ENCODE measurements at places on chromosomes 7 and 10.

- no peak for DNase-seq
Observed at GRCh38 chr10:44640429-44640828, 255.5 kb upstream of the CXCL12 start.

GRCh38 chr7:105958012-105958411 is 5.1 kb upstream of the CDHR3 start:
- DNase-seq: no peak

GRCh38 chr7:19143881-19144574 is 1.2 kb downstream of the FERD3L start:
- no peak for DNase-seq

DNA sequence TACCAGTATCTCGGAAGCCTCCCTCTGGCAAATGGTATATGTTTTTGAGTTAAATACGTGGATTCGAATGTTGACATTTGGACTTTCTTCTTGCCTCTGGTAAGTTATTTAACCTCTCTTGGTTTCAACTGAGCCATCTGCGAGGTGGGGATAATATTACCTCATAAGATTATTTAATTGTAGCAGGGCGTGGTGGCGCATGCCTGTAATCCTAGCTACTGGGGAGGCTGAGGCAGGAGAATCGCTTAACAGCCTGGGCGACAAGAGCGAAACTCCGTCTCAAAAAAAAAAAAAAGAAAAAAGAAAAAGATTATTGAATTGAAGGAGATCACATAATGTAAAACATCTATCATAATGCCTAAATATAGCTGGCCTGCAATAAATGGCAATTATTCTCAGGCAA is 396 bp upstream of the TAF5 start:
- no peak for DNase-seq

DNA sequence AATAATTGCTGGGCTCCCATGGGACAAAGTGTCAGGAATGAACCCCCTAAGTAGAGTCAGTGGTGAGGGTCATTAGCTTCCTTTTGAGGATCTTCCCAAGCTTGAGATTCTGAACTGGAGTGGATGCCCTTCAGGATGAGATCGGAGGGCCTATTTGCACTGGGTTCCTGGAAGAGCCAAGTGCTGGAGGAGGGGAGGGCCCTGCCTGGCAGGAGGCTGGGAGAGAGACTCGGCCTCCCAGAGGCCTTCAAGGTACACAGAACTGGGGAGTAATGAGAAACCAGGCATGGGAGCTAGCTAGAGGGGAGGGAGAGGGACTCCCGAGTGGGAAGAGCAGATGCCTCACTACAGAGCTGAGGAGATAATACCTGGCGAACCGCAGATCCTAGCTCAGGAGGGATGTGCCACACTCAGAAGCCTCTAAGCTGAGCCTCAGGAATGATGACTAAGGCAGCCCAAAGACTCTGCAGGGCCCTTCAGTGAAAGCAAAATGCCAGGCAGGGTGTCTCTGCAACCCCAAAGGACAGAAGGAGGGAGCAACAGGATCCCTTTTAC is 9.4 kb downstream of the PDAP1 start:
- DNase-seq: no peak

GRCh38 chr7:110975486-110975885 is 115.4 kb upstream of the LRRN3 start:
- no peak for DNase-seq

DNA sequence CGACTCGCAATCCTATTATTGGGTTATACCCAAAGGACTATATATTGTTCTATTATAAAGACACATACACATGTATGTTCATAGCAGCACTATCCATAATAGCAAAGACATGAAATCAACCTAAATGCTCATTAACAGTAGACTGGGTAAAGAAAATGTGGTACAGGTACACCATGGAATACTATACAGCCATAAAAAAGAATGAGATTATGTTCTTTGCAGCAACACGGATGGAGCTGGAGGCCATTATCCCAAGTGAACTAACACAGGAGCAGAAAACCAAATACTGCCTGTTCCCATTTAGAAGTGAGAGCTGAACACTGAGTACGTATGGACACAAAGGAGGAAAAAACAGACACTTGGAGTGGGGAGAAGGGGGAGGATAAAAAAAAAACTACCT is 536.8 kb upstream of the DPP6 start:
- DNase-seq: no peak

DNA sequence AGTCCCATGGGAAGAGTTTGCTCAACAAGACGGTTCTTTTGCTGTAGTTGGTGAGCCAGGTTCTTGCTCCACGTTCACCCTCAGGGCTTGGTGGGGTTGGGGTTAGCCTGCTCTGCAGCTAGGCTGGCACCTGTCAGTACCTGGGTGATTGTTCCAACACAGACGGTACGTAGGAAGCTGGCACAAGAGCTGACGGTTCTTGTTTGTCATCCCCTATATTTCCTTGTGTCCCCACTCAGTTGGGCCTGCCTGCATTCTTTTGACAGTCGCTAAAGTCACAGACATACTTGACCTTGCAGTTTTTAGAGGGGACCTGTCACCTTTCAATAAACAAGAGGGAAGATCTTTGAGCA is 40.2 kb upstream of the SYPL1 start:
- DNase-seq: no peak

DNA sequence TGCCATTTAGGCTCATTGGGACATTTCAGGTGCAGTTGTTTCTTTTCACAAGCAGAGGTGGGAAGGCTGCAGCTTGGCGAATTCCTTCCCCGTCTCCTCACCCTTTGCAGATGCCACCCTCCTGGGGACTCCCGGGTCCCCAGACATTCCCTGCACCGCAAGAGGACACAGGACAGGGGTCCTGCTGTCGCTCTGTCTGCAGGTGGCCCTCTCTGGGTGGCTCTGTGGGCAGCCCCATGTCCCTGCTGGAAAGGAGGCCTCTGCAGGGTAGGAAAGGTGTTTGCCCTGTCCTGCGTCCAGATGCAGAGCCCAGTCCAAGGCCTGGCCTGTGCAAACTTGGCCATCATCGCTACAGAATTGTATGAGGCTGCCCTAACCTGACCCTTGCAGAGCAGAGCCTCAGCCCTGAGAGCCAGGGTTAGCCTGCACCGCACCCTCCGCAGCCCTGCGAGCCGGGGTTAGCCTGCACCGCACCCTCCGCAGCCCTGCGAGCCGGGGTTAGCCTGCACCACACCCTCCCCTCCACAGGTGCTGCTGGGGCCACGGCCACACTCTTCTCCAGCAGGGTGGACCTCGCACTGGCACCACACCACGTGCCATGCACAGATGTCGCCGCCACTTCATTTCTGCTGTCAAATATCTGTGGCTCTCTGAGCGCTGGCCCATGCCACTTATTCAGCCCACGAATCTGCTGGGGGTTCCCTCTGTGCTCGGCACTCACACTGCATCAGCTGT is 61.0 kb downstream of the CFAP46 start:
- DNase-seq: no peak

GRCh38 chr7:102322202-102322715 is 34.0 kb downstream of the SPDYE6 start:
- DNase-seq: no peak

DNA sequence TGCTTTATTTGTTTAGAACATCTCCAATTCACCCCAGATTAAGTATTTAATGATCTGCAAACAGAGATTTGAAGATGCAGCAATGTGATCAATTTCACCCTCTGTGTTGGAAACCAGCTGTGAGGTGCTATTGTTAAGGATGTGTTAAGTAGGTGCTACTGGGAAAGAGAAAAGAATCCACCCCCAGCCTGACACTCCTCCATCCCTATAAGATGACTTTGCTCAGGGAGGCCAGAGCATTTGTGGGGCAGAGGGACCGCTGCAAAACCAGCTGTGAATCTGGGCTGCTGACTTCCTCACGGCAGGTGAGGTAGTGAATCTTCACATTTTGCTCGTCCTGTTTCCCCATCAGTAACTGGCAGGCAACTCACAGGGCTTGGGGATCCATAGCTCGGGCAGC is 297.5 kb downstream of the GFRA1 start:
- DNase-seq: no peak

- peak; percentile 35 for DNase-seq
Observed at GRCh38 chr10:126242397-126243260, 145.6 kb downstream of the ADAM12 start.

DNA sequence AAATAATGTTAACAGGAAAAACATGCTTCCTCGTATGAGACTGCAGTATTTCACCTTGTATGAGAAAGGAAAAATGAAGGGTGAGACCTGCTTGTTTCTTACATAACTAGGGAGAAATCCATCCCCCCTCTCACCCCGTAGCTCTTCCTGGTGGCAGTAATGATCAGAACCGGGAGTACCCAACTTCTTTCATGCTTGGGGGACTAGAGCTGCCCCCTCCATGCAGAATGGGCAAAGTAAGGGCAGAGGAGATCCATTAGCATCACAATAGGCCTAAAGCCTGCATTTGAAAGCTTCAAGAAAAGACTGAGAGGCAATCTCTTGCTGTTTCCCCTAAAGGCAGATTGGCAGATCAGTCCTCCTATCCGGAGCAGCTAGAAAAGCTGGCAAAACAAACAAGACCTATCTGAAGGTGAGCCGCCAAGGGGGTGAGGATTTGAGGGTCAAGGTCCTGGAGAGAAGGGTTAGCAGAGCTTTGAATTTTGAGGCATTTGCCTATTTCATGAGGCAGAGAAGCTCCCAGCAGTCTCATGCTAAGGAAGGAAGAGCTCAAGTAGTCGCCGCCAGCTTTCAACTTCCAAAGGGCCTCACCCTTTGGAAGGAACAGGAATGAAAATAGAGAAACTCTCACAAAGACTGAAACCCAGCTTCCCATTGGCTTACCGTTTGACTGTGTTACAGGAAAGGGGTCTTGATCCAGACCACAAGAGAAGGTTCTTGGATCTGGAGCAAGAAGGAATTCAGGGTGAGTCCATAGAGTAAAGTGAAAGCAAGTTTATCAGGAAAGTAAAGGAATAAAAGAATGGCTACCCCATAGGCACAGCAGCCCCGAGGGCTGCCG is 36.2 kb downstream of the BAG3 start:
- DNase-seq: no peak

GRCh38 chr10:33798754-33799153 is 464.3 kb upstream of the NRP1 start:
- DNase-seq: no peak

- no peak for DNase-seq
Observed at GRCh38 chr7:148481971-148482626, 108.5 kb upstream of the C7orf33 start.

DNA sequence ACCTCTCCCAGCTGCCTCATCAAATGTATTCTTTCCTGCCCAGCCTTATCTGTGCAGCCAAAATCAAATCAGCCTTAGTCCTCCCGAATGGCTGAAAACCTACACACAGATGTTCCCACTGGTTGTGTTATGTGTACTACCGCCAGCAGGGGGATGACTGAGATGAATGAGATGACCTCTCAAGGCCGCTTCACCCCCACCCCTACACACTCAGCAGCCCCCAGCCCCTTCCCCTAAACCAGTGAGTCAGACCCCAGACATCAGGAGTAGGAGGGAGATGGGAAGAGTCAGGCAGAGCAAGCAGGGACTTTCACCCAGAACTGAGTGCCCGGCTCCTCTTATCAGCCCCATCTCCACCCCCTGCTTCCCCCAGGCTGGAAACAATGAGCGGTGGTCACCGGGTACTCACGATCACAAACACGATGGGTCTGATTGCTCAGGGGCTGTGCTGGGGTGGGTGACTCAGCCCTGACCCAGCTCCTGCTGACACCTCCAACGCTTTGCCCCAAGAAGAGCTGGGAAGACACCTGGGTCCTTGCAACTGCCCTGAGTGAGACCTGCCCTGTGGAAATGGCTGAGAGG is 6.5 kb upstream of the C10orf105 start:
- DNase-seq: peak; percentile 58

DNA sequence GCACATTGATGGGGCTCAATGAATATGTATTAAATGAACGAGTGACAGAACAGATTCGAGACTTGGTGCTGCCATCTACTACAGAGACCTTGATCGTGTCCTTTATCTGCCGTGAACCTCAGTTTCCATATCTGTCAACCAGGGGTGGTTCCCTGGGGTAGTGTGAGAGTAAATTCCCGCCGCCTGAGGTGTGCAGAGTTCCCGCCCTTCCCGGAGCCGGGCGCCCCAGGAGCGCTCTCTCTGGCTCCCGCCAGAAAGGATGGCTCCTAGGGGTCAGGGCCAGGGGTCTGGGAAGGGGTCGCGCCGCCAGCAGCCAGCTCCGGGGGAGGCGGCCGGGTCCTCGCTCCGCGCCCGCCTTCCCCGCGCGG is 333 bp upstream of the PLCE1 start:
- no peak for DNase-seq

DNA sequence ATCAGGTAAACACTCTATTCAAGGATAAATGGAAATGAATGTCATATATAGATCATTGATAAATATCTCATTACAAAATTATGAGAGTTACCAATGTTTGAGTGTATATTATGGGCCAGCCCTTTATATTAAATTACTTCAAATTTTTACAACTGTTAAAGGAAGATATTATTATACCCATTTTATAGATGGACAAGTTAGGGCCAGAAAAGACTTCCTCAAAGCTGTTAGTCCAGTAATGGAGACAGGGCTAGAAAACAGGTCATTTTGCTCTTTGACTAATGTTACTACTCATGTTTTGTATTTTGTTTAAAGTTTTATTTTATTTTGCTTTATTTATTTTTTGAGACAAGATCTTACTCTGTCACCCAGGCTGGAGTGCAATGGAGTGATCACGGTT is 101.6 kb downstream of the CFTR start:
- DNase-seq: no peak

GRCh38 chr10:100816671-100817070 is 71.3 kb downstream of the PAX2 start:
- DNase-seq: no peak

DNA sequence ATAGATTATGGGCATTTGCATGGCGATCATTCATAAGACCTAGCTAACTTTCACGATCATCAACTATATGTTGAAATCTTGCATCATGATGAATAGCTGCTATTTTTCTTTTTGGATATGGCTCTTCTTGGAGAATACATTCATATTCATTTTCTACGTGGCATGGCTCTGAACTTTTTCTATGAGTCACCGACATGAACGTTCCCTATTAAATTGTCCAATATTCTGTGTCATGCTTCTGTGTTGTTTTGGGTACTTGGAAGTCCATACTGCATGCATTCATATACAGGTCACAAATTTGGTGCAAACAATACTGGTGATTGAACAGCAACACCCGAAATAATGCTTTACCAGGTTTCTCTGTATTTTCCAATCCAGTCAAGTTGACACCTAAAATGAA is 37.9 kb upstream of the ANKRD1 start:
- DNase-seq: no peak

GRCh38 chr10:110502851-110503301 is 5.2 kb downstream of the DUSP5 start:
- DNase-seq: peak; percentile 40

DNA sequence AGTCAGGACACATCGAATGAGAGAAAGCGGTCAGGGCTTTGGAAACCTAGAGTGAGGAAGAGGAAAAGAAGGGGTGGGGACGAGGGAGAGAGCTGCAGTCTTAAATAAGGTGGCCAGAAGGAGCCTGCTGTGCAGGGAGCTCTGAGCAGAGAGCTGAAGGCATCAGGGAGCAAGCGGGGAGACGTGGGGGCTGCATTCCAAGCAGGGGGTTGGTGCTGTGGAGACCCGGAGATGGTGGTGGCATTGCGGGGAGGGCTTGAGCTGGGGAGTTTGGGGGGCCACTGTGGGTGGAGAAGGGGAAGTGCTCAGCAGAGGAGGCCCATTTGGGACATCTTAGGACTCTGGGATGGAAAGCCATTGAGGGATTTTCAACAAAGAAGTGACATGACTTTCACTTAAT is 38.7 kb upstream of the ZNF32 start:
- no peak for DNase-seq

Data from hepatic stellate cell (primary cell).